ENCODE measurements at places on chromosomes 1 and 21.

DNA sequence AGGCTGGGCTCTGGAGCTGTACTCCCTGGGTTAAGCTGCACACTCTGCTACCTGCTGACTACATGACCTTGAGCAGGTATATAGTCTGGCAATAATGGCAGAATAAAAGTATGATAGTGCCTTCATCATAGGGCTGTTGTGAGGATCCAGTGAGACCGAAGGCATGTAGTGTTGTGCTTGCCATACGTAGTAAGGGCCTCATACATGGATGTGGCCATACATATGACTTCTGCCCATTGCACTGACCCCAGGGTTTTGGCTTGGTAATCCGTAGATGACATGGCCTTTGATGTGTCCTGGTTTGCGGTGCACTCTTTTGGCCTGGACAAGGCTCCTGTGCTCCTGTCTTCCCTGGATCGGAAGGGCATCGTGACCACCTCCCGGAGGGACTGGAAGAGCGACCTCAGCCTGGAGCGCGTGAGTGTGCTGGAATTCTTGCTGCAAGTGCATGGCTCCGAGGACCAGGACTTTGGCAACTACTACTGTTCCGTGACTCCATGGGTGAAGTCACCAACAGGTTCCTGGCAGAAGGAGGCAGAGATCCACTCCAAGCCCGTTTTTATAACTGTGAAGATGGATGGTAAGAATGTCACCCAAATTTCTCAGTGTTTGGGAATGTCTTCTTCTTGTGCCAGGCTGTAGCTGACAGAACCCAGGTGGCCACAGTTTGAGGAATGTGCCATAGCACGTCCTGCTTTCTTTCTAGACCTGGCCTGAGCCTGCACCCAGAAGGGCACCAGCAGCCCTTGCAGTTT, 17.0 kb upstream of the CD101 start:
- no peak for DNase-seq

DNA sequence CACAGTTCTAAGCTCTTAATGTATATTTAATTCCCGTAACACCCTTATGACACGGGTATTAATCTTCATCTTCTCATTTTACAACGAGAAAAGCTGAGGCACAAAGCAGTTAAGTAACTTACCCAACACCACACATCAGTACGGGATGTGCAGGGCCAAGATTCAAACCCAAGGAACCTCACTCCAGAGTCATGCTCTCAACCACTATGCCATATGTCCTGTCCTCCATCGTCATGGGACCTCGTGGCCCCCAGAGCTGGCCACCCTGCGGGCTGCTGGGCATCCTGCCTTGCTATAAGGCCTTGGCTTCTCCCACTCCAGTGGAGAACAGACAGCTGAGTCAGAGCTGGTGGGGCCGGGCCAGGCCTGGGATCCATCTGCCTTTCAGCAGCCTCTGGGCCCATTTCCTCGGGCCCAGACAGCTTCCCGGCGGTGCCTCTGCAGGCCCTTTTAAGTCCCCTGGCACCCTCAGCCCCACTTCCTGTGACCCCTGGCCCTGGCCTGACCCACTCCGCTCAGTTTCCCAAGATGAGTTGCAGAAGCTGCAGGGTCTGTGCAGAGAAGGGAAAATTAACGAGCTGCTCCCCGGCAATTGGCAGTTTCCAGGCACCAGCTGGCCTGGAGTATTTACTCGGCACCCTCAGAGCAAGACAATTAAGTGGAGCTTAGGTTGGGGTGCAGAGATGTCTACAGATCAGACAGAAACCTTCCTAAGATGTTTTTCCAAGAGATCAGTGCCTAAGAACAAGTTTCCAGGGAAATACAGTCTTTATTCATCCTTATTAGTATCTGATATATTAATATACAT, 98.2 kb downstream of the EPHB2 start:
- DNase-seq: no peak

DNA sequence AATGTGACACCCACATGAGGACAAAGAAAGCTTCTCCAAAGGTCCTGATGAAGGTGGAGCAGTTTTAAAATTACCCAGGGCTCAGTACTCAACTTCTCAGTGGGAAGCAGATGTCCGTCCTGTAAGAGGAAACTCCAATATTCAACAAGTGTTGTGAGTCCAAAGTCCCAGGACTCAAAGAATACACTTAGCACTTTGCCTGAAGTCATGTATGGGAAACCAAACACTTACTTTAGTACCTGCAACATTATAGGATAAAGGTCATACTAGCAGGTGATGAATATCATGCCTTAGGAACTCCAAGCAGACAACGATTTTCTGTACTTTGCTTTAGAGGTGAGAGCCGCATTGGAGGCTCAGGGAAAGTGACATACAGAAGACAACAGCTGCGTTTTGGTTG, 37.2 kb upstream of the ST6GALNAC3 start:
- no peak for DNase-seq

DNA sequence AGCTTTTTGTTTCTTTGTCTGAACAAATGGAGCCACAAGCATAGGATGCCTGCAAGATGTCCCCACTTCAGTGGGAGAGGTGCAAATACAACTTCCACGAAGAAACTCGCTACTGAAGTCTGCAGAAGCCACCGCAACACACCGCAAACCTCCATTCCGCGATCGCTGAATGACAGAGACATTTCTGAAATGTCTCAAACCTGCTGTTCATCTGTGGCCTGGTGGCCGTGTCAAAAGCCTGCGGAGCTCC, 1.0 kb downstream of the TP53BP2 start:
- no peak for DNase-seq

GRCh38 chr1:99766378-99766800, at the start of gene FRRS1:
Gene FRRS1, minus strand, starts transcription at chr1:99766635. Its CDS starts 17,867 bp downstream, at chr1:99748768.
- no peak for DNase-seq

DNA sequence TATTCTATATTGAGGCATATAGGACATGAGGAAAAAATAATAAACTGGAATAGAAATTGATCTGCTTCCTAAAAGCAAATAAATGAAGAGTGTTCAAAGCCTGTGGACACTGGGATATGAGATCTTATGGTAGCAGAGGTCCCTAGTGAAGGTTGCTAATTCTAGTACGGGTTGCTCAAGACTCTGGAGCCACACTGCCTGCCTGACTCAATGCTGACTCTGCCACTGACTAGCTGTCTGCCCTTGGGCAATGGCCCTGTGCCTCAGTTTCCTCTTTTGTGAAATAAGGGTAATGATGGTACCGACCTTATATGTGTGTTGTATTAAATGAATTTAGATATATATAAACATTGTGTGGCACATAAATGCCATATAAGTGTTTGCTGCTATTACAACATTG, 59.0 kb upstream of the C1orf53 start:
- no peak for DNase-seq
